CD4-positive, alpha-beta T cell treated with Interleukin-12 subunit alpha and Interleukin-12 subunit beta, for 1 hour (primary cell): ENCODE measurements at places on chromosomes 5 and 9.

GRCh38 chr9:86241216-86241615 lies 18.2 kb downstream of the C9orf153 start:
- DNase-seq, result no peak

DNA sequence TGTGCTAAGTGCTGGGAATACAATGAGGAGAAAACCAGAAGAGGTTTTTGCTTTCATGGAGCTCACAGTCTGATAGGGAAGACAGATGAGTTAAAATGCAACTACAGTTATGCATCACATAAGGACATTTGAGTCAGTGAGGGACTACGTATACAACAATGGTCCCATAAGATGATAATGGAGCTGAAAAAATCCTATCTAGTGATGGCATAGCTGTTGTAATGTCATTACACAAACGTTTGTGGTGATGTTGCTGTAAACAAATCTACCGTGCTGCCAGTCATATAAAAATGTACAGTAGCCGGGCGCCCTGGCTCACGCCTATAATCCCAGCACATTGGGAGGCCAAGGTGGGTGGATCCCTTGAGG lies 110.1 kb upstream of the RAD23B start:
- no peak for DNase-seq

DNA sequence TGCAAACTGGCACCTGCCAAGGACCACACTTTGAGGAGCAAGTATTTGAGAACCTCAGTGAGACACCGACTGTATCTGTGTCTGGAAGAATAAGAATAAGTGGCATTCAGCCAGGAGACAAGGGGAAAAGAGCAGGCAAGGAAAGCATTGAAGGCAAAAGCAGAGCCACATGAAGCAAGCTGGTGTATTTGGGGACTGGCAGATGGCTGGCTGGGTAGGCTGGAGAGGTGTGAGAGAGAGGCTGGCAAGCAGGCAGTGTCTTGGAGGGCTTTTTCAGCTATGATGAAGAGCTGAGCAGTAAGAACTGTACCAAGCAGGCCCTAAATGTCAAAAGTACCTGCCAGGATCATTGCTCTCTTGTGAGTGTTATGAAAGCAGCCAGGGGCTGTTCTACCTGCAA lies 14.1 kb upstream of the C5orf58 start:
- DNase-seq, result no peak

GRCh38 chr9:132030626-132031325 lies 48.9 kb downstream of the MED27 start:
- no peak for DNase-seq

DNA sequence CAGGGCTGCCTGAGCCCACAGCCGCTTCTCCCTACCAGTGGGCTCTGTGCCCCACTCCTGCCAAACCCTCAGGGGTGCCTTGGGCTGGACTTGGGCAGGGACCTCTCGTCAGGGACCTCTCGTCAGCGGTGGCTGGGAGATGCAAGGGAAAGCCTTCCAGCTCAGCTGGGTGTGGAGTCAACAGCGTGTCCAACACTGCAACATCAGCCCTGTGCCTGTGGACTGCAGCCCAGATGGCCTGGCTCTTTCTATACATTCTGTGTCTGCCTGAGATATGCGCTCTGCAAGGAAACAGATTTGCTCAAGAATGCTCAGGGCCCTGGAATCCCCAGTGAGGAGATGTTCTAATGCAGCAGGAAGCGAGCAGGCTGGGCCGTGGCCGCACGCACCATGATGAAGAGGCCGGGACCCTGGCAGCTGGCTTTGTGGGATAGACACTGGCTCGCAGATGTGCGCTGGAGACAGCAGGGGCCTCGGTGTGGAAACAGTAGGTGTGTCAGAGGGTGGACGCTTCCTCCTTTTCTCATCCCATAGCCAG lies 85.0 kb upstream of the COL5A1 start:
- no peak for DNase-seq

- DNase-seq, result no peak
Measured at GRCh38 chr5:124179819-124180218, 566.6 kb downstream of the ZNF608 start.

GRCh38 chr9:135600296-135600817 lies 38.8 kb downstream of the PAEP start:
- no peak for DNase-seq

DNA sequence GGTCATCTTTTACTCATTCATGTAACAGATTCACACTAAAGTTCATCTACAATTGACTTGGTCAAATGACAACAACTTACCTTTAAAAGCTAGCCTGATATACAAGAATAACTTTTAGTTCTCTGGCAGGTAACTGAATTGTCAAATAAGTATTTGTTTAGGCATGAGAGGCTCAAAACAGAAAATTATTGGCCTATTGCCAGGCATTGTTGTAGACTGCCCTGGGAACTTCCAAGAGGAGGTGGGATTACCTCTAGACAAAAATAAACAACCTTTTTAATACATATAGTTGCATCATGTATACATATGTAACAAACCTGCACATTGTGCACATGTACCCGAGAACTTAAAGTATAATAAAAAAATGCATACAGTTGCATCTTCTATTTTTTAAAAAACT lies 18.2 kb upstream of the SLCO4C1 start:
- no peak for DNase-seq

DNA sequence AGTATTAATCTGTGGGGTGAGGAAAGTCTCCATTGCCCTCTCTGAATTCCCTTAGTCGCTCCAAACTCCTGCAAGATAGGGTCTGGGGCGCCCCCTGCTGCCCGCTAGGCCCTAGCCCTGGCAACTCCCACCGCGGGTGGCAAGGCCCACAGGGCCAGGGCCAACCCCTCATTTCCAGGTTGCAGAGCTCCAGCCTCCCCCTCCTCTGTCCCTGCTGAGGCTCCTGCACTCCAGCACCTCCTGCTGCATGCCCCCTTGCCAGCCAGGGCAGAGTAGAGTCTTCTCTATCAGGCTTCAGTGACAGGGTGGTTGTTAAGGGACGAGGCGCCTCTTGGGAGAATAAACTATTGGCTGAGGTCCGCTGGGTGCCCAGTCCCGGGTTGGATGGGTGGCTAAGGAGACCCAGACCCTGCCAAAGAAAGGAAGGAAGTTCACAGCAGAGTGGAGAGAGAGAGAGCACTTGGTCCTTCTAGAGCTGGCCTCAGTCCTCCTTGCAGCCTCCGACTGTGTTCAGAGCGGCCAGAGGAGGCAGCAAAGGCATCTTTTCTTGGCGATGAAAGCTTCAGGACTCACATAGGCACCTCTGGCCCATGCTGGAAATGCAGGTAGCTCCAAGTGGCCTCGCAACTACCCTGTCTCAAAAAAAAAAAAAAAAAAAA lies 45.6 kb downstream of the SAR1B start:
- DNase-seq, result peak; percentile 81

DNA sequence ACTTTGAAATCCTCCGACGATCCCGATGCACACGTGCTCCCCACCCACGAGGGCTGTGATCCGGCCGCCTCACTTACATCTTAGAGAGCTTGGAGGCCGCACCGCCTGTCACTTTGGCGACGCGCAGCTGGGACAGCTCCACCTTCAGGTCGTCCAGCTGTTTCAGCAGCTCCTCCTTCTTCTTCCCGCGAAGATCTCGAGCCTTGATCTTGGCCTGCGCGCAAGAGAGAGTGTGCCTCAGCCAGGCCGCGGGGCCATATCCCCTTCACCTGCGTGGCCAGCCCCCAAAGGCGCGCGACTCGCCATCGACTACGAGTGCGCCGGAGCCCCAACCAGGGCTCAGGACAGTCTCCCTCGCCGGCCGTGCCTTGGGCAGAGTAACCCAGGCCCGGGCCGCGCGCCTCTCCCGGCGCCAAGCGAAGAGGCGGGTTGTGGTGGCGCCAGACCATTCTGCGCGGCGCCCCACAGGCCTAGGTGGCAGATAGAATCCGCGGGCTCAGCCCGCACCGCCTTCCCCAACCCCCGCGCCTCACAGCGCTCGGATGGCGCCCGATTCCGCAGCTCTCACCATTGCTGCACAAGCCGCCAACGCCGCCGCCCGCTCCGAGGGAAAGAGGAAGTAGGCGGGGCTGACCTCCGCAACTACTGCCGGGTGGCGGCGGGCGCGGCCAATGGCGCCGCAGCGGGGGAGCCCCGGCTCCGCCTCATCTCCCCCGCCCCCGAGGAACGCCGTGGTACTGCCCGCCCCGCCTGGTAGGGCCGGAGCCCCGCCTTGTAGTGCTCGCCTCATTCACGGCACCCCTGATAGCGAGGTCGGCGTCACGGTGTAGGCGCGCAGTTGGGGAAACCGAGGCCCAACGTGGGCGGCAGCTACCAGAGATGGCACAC lies at the start of the genes ARPC5L and RPL35:
Gene ARPC5L (plus strand): TSS at position 789 of the 888 bp plus-strand sequence. CDS start 7,161 bp downstream, outside the sequence.
Gene RPL35 (minus strand): TSS at position 616 of the 888 bp plus-strand sequence. CDS start 45 bp downstream, at position 571.
- DNase-seq, result peak; percentile 96

DNA sequence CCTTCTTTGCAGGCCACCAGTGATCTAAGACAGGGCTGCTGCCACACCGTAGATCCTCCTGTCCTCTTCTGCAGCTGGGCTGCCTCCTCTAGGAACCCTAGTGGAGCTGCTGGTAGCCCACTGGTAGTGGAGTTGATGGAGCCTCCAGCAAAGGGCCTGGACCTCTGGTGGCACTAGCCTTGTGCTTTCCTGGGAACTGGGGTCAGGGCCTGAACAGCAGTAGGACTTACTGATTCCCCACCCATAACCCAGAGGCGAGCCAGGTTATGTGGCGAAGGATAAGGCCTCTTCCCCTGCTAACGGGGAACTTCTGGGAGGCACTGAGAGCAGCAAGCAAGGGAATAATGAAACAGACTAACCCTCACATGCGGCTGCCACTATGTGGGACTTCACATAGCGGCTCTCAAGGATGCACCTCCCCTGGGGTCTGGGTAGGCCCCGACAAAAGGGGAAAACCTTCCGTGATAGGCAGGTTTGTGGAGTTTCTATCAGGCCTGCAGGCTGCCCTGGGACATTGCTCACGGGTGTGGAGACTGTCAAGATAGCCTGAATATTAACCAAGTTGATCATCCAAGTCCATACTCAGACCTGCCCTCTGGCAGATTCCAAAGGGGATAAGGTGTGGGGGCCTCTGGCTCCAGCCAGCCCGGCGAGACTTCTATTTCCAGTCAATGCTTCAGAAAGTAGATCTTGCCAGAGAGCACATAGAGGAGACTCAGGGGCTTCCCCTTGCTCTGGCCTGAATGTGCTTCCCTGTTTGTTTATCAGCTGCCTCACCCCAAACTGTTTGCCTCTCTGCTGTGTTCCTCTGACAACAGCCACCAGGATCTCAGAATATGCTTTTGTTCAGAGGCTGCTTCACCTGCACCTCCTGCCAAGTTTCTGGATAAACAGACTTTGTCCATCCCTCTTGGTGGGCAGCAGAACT lies 7.4 kb downstream of the SLC22A4 start:
- no peak for DNase-seq

GRCh38 chr9:96258967-96259366 lies 43.0 kb downstream of the HSD17B3 start:
- DNase-seq, result no peak

DNA sequence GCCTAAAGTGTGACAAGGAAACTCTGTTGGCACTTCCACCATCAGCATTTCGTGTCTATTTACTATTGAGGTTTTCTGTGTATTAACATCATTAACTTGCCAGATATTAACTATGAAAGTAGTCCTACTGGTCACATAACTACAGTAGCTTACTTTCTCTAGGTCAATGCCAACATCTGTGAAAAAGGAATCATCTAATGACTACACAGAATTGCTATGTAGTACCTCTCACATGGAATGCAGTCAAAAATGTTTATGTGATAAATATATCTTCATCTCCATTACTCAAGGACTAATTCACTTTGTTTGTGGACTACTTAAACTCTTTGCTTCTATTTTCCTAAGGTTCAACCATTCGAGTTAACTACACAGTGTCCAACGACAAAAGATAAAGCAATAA lies 2.1 kb downstream of the SCAI start:
- no peak for DNase-seq

GRCh38 chr9:35374436-35374835 lies 115.5 kb upstream of the RUSC2 start:
- DNase-seq, result no peak

DNA sequence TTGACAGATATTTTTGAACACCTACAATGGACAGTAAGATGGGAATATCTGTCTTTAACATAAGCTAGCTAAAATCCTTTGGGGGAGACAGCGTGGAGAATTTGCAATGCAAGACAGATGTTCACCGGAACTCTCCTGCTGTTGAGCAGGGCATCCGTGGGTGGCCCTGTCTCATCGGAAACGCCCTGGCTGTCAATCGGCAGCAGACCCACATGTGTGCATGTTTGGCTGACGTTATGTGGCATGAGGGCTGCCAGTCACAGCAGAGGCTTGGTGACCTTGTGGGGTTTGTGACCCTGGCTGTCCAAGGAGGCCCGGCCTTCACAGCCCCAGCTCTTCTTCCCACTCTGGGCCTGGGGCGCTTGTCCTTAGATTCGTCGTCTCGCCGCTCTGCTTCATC lies 129.7 kb upstream of the OTULINL start:
- no peak for DNase-seq

GRCh38 chr5:15421921-15422412 lies 78.0 kb upstream of the FBXL7 start:
- no peak for DNase-seq
